ENCODE measurements at places on chromosomes 2 and 18.

GRCh38 chr18:37514953-37515352, 50.6 kb downstream of the CELF4 start:
- no peak for DNase-seq

DNA sequence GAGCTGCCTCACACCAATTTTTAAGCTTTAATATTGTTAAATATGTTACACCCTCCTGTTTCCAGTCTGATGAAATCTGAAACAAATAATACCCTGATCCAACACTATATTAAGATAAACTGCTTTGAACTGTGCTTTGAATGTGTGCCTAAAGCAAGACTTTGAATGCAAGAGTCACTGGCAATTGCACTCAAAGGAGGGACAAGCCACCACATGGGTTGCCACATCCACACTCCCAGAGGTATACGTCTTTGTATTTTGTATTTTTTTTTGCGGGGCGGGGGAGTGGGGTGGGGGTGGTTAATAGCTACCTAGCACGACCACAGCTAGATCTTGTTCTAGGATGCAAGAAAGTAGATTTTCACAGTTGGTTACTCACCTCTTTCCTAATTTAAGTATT, 1.8 kb upstream of the ZEB2 start:
- no peak for DNase-seq

DNA sequence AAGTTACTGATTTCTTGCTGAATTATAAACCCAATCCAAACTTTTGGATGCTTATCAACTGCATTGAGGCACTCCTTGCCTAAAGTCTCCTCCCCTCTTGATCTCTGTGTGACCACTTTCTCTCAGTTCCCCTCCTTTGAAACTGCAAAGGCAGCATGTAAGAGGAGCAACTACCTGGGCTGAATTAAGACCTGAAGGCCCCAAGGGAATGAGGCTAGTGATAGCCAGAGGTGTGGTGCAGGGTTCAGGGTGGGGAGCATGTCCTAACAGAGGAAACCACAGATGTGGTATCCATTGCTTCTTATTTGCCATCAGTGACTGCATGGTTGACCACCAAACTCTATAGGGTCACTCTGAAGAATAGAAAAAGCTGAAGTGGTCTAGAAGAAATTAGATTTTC, 557.9 kb downstream of the TNS1 start:
- DNase-seq, result no peak

DNA sequence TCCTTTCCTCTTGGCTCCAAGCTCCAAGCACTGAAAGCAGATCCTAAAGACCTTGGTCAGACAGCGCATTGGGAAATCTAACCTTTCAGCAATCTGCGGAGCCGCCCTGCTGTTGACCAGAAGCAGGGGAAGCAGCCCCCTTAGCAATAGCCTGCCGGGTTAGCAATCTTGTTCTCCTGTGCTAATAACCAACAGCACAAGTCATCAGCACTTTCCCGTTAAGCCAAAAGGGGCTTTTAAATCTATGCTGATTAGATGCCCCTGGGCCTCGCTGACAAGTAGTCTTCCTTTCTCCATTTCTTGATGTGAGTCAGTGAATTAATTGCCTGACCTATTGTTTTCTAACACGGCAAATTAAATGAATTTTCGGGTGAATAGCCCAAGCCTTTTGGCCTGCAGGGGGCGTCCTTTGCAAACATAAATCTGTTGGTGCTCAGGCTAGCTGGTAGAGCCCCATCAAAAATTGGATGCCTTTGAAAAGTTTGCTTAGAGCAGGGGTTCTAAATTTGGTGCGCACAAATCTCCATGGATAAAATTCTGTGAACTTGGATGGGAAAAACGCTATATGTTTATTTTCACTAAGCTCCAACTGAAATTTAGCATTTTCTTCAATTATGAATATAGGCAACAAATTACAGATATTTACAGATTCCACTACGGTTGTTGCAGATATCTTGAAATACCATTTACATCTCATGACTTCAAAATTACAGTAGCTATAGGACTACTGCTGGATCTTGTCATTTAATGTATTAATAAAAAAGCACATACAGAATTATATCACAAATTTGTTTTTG, 24.6 kb downstream of the MAIP1 start:
- peak; percentile 78 for DNase-seq

- DNase-seq, result no peak
Observed at GRCh38 chr2:146227152-146228019, 1617.4 kb upstream of the ACVR2A start.

GRCh38 chr2:950080-950966, at the start of gene SNTG2:
Gene SNTG2, plus strand, starts transcription at chr2:950849. Its CDS starts 148 bp downstream, at chr2:950997.
- peak; percentile 33 for DNase-seq

DNA sequence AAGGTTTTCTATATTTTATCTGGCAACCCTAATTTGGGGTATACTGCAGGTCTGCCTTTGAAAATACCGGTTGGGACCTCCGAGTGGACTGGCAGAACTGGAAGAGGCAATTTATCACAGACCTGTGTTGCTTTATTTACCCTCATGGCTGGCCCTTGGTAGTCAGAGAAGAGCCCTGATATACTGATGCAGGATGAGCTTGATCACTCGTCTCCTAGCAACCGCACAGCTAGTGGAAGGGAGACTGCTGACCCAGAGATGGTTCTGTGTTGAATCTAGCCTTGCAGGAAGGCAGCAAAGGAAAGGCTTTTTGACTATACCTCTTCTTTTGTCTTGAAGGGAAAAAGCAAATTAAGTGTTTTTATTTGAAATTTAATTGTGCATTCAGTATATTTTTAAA, 154.7 kb downstream of the EML6 start:
- no peak for DNase-seq

DNA sequence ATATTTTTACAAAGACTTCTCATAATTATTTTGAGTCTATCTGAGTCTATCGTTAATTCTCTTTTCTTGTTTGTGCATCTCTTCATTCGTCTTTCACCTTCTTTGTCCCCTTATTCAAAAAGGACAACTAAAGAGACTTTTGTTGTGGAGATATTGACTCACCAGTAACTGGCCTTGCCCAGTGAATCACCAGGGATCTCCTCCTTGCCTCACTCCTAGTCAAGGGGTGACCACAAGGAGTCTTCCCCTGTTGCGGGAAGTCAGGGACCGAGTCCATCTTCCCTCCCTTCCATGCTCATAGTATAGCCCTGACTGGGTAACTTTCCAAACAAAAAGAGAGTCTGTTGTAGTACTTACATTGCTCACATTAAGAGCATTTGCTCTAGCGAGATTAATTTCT, 158.9 kb downstream of the NEB start:
- DNase-seq, result no peak

DNA sequence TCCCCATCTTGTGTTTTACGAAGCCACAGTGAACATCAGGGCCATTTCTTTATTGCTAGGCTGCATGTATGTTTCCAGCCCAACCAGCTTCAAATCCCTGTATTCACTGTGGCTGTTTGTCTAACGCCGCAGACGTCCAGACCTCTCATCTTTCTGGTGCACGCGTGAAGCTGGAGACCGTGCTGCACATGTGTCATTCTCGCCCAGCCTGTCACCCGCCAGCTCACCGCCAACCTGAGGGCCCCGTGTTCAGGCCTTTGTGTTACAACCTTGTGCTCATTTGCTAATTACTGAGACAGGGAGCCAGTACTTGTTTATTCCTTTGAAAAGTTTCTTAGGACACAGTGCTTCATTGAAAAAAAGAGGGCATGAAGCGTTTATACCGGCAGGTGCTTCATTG, 21.4 kb downstream of the SALL3 start:
- DNase-seq, result no peak

DNA sequence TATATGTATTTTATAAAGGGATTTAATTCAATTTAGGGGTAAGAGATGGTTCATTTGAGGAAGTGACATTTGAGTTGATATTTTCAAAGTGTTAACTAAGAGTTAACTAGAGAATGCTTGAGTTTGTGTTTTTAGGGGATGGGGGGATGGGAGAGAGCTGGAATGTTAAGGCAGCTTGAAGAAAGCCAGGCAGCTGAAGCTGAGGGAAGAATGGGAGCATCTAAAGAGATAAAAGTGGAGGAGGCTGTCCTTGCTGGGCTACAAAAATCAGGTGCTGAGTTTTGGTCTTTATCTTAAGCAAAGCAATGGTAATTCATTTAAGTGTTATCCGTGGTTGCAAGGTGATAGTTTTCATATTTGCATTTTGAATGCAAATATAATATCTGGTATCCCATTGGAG, 9.2 kb downstream of the CHST9 start:
- DNase-seq, result no peak

DNA sequence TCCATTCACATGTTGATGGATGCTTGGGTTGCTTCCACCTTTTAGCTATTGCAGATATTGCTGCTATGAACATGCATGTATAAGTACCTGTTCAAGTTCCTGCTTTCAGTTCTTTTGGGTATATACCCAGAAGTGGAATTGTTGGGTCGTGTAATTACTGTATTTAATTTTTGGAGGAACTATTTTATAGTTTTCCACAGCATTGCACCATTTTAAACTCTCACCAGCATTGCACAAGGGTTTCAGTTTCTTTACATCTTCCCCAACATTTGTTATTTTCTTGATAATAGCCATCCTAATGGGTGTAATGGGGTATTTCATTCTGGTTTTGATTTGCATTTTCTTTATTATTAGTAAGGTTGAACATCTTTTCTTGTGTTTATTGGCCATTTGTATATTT, 16.0 kb downstream of the ACTR3 start:
- DNase-seq, result no peak
